ENCODE measurements at places on chromosomes 2 and 18. TPM values are rescaled to one million over a fixed set of nuclear protein-coding genes. Genes with fewer than 3 reads are reported as not detected.

The FAM237A gene
- not detected for polyA plus RNA-seq

The PRKAG3 gene
- not detected for polyA plus RNA-seq

The DNAH6 gene
- polyA plus RNA-seq: 0.08 TPM

The SPAG16 gene
- polyA plus RNA-seq: 11.5 TPM

The WDR33 gene
- 16.2 TPM for polyA plus RNA-seq

The CPLX4 gene
- polyA plus RNA-seq: not detected

The NLRC4 gene
- 0.44 TPM for polyA plus RNA-seq

The GRHL1 gene
- 0.57 TPM for polyA plus RNA-seq

The EHD3 gene
- polyA plus RNA-seq: 10.2 TPM

The TMEM198 gene
- 10.2 TPM for polyA plus RNA-seq

The SUPT7L gene
- polyA plus RNA-seq: 21.0 TPM

The C1QL2 gene
- polyA plus RNA-seq: 0.08 TPM

GRCh38 chr2:64501946-64502345, 22.2 kb upstream of the AFTPH start:
- no peak for DNase-seq

GRCh38 chr2:39217192-39217550, 26.6 kb downstream of the CDKL4 start:
- no peak for DNase-seq

DNA sequence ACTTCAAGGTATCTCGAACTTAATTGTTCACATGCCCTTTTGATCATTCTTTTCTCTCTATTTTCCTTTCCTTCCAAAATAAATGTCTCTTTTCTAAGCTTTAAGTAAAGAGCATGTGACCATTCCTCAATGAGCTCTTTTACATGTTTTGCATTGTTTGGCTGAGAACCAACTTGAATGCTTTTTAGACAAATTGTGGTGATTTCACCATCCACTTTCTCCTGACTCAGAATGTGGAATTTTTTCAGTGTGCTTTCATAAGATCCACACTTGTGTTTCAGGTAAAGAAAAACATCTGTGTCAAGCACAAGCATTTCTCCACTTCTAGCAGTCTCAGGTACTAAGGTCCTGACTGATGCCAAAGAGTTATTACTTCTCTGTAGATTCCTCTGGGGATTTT, 10.7 kb downstream of the RBM43 start:
- no peak for DNase-seq

GRCh38 chr2:190277234-190278112, 42.2 kb downstream of the HIBCH start:
- DNase-seq: no peak

DNA sequence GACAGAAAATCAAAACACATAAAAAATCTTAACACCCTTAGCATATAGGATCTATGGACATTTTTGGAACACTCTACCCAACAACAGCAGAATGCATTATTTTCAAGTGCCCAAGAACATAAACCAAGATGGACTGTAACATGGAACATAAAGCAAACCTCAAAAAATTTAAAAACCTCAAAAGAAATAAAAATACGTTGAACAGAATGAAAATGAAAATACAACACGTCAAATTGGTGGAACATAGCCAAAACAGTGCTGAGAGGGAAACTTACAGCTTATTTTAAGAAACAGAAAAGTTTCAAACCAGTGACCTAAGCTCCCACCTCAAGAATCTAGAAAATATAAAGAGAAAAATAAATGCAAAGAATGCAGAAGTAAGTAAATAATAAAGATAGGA, 58.3 kb upstream of the BCL2L11 start:
- DNase-seq: no peak

- DNase-seq: no peak
Observed at GRCh38 chr2:51619961-51620360, 588.0 kb upstream of the NRXN1 start.

- no peak for DNase-seq
Observed at GRCh38 chr18:68520406-68521075, 194.4 kb downstream of the TMX3 start.

DNA sequence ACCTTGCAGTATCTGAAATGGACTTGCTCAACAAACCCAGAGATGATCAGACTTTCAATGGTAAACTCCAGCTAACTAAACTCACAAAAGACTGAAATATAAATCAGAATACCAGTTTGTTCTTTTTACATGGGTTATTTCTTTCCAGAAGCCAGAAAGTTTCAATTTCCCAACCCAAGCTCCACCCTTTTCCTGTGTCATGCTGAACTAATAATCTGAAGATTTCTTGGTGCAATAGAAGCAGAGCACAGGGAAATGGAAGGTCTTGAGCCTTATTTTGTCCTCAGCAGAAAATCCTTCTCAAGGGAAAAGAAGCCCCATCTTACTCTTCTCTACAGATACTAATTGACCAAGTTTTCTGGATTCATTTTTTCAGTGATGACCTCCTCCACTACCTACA, 93.3 kb upstream of the PAPOLG start:
- DNase-seq: no peak

DNA sequence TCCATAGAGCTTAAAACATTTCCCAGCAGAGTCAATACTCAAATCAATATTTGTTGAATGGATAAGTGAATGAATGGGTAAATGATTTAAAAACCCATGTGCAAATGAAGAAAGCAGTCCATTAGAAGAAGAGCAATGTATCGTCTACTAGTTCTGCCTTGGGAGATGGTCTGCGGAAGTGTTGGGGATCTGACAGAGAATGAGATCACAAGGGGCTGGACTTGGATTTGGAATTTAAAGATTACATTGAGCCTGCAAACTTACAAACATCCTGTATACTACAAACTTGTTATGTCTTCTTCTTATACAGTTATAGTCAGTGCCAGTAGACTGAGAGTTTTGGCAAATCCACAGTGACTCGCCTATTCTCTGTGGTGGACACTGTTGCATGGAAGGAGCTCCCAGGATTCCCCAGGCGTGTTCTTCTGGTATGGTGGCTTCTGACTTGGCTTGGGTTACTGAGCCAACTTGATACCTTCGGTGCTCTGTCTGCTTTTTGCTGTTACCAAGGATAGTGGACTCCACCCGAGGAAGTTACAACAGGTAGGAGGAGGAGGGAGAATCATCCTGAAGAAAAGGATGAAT, 163.3 kb upstream of the SERPINE2 start:
- no peak for DNase-seq

DNA sequence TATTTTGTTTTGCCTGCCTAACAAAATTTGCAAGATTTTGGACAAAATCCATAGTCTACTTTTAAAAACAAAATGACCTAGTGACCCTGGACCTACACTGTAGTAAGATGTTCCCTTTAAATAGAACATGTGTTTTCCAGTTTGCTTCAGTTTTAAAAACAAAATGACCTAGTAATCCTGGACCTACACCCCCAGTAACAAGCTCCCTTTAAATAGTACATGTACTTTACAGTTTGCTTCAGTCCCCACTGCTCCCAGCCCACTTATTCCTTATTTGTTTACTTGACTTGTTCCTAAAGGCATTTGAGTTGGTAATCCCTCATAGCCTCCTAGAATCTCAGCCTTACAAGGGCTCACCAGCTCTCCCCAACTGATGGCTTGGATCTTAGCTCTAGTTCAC, 34.5 kb upstream of the HTR2B start:
- no peak for DNase-seq

- no peak for DNase-seq
Observed at GRCh38 chr2:187365315-187365714, 82.7 kb downstream of the CALCRL start.

DNA sequence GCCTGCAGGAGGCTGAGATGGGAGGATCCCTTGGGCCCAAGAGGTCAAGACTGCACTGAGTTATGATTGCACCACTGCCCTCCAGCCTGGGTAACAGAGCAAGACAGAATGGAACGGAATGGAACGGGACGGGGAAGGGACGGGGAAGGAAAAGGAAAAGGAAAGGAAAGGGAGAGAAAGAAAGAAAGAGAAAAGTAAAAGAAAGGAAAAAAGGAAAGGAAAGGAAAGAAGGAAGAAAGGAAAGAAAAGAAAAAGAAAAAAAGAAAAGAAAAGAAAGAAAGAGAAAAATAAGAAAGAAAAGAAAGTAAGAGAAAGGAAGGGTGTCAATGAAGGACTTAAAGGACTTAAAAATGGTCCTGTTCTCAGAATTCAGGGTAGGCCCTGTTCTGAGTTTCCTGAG, 4.3 kb upstream of the SPOPL start:
- DNase-seq: no peak

DNA sequence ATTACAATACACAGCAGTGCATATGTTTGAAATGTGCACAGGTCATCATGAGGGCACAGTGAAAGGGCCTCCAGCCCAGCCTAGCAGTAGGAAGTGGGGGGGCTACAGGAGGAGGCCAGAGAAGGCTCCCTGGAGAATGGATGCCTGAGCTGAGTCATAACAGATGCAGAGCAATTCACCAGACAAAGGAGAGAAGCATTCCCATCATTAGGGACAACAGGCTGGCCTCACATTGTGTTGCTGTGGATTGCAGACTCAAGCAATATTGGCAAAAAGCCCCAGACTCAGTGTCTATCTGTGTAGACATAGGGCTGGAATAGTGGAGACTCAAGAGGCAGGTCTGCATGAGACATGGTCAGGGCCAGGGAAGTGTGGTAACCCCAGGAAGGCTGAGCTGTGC, 329.9 kb downstream of the DLGAP1 start:
- DNase-seq: peak; percentile 58

GRCh38 chr2:231556981-231557380, 26.7 kb upstream of the NMUR1 start:
- no peak for DNase-seq

GRCh38 chr2:184336688-184337087, 261.6 kb upstream of the ZNF804A start:
- DNase-seq: no peak

DNA sequence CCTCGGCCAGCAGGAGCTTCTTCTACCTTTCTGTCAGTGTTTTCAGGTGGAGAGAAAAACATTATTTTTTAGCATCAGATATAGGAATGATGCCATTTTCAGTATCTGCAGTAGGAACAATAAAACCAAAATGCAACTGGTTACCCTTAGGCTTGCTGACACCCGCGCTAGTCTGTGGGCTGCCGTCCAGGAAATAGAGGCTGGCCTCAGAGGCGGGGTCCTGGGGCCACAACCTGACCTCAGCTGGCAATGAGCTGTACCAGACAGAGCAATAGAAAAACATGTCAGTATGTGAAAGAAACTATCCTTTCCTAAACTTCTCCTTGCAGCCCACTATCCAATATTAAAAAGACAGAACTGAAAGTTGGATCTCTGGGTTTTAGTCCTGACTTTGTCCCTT, 4.6 kb upstream of the ST6GAL2 start:
- DNase-seq: no peak

- DNase-seq: no peak
Observed at GRCh38 chr18:70380915-70381896, 92.4 kb downstream of the SOCS6 start.

DNA sequence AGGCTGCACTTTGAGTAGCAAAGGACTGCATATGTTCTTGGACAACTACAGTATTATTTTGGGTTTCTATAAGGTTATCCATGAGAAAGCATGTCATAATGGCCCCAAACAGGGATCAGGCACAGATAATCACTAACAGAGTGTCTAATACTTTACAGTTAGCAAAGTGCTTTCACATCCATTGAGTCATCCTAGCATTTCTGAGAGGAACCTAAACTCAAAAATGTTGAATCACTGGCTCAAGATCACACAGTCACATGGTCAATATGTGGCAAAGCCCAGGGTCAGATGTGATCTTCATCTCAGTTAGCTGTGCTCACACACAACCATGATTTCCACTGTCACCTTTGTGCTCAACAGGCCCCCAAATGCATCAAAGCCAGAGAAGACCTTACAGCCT, 156.1 kb upstream of the VRK2 start:
- no peak for DNase-seq

DNA sequence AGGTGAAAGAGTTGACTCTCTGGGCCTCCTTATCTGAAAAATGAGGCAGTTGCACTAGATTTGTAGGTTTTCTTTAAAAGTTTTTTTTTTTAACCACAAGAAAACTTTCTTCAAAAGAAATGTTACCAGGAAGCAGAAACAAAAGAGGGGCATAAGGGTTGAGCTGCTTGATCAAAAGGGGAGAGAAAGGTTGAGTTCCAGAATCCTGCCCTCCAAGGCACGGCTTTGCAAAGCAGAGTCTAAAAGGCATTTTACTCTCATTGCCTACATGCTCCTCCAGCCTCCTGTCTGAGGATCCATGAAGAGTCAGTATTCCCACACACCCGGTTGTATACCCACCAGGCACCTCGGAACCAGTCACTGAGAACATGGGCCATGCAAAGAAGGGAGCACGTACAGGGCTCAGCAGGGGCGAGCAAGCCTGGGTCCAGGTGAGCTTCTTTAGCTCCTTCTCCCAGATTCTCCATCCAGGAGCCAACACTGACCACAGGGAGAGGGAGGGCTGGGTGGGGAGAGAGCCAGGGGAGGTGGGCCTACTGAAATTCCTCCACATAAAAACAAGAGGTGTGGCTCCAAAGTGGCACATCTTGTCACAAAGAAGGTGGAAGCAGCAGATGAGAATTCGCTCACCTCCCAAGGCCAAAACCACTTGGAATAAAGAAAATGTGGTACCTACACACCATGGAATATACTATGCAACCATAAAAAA, 116.0 kb upstream of the EPC2 start:
- DNase-seq: no peak

DNA sequence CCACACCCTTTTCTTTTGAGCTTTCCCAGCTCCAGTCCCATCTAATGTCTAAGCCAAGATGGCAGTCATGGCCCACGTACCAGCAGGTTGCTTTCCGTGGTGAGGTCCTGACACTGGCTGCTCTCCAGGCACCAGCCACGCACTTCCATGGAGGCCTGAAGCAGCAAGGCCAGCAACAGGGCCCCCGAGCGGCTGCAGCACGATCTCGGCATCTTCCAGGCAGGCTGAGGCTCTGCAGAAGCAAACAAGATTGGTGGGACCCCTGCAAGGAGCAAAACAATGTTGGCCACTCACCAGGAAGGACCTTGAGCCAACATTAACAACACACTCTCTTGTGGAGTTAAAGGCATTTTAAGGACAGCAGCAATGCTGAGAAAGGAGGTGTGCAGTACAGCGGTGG, 3.8 kb downstream of the POMC start:
- no peak for DNase-seq
